ENCODE measurements at places on chromosomes 12 and 14.

GRCh38 chr14:35861204-35861868 lies 35.2 kb downstream of the BRMS1L start:
- DNase-seq, result no peak

DNA sequence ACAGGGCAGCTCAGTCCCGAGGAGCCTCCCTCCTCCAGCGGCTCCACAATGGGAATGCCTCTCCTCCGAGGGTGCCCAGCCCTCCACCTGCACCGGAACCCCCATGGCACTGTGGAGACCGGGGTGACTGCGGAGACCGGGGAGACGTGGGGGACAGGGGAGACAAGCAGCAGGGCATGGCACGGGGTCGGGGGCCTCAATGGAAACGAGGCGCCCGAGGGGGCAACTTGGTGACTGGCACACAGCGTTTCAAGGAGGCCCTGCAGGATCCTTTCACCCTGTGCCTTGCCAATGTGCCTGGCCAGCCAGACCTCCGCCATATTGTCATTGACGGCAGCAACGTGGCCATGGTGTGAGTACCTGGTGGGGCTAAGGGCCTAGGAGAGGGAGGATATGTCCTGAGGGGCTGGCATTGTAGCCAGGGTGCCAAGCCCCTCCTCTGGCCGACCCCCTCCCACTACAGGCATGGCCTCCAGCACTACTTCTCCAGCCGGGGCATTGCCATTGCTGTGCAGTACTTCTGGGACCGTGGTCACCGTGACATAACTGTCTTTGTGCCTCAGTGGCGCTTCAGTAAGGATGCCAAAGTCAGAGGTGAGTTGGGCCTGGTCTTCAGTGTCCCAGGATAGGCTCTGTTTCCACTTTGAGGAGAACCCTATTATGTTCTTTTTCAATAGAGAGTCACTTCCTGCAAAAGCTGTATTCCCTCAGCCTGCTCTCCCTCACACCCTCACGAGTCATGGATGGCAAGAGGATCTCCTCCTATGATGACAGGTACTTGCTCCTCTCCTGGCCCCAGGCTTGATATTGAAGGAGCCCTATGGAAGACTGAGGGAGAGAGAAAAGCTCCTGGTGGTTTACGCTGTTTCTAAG lies 2.7 kb downstream of the KHNYN start:
- DNase-seq, result no peak

DNA sequence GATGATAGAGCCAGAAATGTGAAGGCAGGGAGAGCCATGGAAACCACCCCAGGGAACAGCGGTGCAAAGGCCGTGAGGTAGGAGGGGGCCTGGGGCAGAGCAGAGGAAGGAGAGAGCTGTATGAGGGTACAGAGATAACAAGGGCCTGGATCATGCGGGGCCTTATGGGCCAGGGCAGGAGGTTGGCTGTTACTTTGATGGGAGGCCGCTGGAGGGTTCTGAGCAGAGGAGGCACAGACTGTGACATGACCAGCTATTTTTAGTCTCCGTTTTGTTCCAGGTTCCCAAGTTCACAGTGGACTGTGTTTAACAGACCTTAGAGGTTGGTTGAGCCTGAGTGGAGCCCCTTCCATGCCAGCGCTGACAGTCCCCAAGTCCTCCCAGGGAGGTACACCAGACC lies 118.6 kb downstream of the GCH1 start:
- DNase-seq, result no peak

DNA sequence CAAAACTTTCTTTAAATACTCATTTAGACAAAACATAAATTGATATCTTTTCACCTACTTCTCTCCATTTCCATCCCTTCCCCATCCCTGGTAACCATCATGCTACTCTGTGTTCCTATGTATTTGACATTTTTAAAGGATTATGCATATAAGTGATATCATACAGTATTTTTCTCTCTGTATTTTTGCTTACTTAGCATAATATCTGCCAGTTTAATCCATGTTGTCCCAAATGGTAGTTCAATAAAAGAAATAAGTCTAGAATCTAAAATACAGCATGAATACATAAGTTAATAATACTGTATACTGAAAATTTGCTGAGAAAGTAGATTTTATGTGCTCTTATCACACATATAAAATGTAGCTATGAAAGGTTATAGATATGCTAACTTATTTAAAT lies 190.3 kb upstream of the NAV3 start:
- DNase-seq, result no peak

DNA sequence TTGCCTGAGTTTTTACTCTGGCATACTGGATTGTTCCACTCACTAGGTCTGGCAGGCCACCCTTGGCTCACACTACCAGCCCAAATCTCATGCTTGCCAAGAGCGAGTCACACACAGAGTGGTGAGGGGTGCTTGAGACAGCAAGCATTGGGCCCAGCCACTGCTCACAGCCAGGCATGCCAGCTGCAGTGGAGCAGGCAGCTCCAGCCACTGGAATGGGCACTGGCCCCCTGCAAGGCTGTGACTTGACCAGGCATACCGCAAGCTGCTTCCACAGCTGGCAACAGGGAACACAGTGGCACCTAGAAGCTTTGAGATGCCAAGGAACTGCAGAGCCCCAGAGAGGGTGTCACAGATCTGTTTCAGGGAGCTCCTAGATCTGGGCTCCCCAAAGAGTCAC lies 488.5 kb downstream of the LRFN5 start:
- no peak for DNase-seq

- DNase-seq, result peak; percentile 69
Measured at GRCh38 chr12:65742018-65743010, 82.0 kb upstream of the HMGA2 start.

DNA sequence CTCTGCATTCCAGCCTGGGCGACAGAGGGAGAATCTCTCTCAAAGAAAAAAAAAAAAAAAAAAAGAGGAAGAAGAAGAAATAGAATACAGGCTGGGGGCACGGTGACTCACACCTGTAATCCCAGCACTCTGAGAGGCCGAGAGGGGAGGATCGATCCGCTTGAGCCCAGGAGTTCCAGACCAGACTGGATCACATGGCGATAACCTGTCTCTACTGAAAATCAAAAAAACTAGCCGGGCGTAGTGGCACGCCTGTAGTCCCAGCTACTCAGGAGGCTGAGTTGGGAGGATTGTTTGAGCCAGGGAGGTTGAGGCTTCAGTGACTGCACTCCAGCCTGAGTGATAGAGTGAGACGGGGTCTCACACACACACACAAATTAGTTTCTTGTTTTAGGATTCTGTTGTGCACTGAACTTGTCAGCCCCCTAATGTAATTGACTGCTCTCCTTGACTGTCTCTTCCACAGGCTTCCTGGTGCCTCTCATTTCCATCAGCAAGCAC lies 963 bp upstream of the TINF2 start:
- no peak for DNase-seq

- no peak for DNase-seq
Measured at GRCh38 chr14:106505366-106505765, 979.0 kb downstream of the TMEM121 start.

DNA sequence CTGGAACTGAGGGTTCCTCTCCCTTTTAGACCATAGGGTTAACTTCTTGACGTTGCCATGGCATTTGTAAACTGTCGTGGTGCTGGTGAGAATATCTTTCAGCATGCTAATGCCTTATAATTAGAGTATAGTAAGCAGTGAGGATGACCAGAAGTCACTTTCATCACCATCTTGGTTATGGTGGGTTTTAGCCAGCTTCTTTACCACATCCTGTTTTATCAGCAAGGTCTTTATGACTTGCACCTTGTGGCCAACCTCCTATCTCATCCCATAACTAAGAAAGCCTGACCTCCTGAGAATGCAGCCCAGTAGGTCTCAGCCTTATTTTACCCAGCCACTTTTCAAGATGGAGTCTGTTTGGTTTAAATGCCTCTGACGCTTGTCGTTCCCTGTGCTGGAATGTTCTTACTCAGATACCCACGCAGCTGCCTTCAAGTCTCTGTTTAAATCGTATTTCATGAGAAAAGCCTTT lies 44.2 kb downstream of the BBS10 start:
- DNase-seq, result no peak

- DNase-seq, result no peak
Measured at GRCh38 chr12:101694986-101695385, 2.5 kb upstream of the CHPT1 start.

DNA sequence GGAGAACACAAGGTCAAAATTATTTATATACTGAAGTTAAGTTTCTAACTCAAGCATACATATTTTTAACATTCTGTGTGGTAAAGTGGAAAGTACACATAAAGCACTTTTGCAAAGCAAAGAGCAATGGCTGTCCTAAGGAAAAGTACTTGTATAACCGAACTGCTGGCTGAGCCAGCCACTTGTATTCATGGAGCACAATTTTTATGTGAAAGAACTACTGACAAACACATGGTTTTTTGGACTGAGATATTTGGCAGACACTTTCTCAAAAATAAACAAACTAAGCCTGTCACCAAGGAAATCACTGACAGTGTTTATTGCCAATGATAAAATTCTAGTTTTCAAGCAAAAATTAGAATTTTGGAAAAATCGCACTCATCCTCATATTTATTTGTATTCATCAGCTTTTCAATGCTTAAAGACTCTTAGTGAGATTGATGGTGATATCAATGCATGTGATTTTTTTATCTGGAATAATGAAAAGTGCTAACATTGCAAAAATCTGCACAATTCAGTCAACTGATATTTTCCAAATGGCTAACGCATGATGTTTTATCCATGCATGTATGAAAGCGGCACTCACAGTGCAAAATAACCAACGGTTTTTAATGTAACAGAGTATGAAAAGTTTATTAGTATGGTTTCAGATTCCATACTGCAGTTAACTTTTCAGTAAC lies 125.3 kb downstream of the IPO8 start:
- DNase-seq, result no peak

DNA sequence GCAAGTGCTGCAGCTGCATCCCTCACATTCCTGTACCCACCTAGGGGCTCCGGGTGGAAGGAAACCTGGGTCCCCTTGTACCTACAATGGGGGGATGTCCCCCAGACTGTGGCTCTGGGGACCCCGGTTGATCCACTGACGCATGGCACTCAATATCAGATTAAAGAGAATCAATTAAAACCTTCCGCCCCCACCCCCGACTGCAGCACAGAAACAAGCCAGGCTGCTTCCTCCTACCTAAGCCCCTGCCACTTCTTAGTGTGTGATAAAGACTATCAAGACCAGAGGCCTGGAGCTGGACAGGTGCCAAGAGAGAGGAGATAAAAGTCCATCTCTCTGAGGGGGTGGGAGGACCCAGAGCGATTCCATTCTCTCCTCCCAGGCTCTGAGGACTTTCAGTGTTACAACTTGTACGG lies 28.2 kb upstream of the RPLP0 start:
- no peak for DNase-seq

GRCh38 chr12:110149086-110149660 lies 25.0 kb downstream of the IFT81 start:
- DNase-seq, result no peak

DNA sequence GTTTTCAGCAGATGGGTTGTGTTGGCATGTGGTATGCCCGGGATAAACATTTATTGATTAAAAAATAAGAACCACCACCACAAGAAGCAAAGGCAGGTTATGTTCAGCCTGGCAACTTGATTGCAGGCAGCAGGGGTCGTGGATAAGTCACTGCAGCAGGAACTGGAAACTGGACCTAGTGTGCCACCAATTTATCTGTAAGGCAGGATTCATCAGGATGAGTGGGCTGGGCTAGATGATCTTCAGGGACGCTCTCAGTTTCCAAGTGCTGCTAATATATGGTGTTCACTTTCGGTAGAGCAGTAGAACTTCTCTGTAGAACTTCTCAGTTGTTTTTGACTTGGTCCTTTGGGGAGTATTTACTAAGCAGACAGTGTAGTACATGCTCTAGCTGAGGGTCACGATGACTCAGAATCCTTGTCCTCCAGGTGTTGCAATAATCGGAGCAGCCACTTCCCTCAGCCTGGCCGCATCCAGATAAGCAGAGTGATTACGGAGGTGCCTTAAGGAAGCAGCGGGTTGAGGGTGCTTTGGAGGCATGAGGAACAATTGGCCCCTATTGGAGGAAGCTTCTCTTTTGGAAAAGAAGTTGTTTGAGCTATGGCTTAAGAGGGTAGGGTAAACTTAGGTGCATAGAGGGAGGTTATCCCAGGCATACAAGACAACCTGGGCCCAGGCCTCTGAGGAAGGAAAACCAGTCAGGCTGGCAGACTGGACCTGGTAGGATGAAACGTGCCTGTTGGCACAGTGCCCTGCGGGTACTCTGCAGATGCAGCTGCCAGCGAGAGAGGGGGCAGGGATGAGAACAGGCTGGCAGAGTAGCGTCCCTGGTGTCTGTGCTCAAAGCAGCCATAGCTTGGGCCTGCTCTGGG lies 104.0 kb downstream of the GPR135 start:
- DNase-seq, result no peak

- no peak for DNase-seq
Measured at GRCh38 chr12:42262271-42262670, 24.2 kb upstream of the YAF2 start.

DNA sequence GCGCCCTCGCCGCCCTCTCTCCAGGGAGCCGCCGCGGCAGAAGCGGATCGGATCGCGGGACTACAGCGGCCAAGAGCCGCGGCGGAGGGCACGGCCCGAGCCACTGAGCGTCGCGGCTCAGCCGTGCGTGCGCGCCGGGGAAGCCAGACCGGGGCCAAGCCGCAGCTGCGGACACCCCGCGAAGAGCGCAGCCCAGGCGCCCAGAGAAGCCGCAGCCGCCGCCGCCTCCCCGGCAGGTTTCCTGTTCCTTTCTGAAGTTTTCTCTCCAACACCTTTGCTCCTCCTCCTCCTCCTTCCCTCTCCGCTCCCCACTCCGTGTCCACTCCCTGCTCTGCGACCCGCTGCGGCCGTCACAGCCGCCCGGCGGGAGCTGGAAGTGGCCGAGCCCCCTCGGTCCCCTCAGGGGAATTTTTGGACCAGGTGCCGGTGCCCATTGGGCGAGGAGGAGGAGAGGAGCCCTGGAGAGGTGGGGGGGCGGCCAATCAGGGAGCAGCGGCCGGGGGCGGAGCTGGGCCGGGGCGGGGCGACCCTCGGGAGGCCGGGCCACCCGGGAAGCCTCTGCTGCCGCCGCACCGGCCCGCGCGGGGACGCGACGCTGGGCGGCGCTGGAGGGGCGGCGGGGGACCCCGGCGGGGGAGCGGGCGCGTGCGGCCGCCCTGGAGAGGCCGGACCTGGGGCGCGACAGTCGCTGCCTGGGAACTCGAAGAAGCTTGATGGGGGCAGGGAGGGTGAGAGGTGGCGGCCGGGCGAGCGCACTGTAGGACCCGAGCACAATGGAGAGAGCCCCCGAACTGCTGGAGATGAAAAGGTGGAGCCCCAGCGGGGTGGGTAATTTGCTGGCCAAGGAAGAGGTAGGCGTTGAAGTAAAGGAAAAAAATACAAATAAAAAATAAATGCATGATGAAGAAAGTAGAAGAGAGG lies at the start of gene ITPR2:
Gene ITPR2 (minus strand): TSS at position 373 of the 921 bp plus-strand sequence. CDS start 413 bp downstream, outside the sequence.
- peak; percentile 94 for DNase-seq

DNA sequence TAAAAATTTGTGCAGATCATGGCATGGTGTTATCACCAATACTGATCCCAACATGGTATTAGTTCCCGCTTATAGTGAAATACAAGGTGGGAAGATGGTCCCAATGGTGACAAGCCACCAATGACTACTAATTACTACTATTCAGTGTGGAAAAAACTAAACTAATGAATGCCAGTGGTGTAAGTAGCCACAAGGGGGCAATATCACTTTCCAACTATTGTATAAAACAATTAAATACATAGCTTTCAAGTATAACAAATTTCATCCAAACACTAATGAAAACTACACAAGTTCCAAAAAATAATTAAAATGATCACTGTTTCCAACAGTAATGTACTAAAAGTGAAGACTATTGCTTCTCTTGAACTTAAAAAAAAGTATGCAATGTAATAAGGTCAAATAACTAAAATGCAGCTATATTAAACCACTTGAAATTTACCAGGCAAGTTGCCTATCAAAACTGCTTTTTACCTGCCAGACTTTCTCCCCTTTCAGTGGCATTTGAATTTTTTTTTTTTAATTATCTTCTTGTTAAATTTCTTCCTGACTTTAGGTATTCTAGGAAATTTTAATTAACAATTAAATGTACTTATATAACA lies 58.0 kb downstream of the PAPLN start:
- DNase-seq, result peak; percentile 40

GRCh38 chr12:109840305-109841074 lies 7.3 kb upstream of the TRPV4 start:
- DNase-seq, result no peak

Data from fibroblast of skin of back (primary cell).